ENCODE measurements at places on chromosomes 1 and 21.

- no peak for DNase-seq
Measured at GRCh38 chr1:230074762-230075161, 7.7 kb downstream of the GALNT2 start.

DNA sequence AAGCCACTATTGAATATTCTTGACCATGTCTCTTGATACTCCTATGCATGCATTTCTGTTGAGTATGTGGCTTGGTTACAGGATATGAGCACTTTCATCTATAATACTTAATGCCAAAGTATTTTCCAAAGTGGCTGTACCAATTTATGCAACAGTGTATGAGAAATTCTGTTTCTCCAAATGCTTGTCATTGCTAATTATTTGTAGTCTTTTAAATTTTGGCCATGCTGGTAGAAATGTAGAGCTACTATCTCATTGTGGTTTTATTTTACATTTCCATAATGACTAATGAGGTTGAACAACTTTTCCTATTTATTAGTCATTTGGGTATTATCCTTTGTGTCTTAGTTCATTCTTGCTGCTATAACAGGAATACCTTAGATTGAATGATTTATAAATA, 71.4 kb upstream of the TSPAN2 start:
- no peak for DNase-seq

GRCh38 chr1:201083741-201084140, 28.5 kb downstream of the CACNA1S start:
- DNase-seq: no peak

- no peak for DNase-seq
Measured at GRCh38 chr1:22287946-22288520, 145.1 kb upstream of the WNT4 start.

DNA sequence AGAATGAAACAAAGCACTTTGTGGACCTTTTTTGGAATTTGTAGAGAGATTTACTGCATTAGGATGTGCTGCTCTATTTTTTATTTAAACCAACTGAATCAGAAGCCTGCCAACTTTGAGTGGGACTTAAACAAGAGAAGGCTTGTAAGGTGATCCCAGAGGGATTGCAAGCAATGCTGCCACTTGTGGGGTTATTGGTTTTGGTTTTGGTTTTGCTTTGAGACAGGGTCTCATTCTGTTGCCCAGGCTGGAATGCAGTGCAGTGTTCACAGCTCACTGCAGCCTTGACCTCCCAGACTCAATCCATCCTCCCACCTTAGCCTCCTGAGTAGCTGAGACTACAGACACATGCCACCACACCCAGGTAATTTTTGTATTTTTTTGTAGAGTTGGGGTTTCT, 32.2 kb upstream of the GNG5 start:
- DNase-seq: no peak

- DNase-seq: no peak
Measured at GRCh38 chr1:43995984-43996732, 4.8 kb downstream of the CCDC24 start.

DNA sequence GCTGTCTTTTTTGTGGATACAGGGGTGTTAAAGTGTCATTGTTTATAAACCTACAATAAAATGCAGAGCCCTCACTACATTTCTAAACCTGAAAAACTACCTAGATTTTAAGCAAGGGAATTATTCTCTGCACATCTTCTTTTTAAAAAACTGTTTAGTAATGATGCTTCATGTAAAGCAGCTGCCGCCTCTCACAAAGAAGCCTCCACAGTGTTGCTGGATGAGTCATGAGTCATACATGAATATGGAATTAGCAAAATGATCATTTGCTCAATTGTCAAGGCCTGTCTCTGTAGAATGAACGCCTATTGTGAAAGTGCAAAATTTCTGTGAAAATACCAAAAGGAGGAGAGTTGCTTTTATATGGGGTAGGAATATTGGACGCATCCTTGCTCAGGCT, 259.5 kb upstream of the CHRM3 start:
- no peak for DNase-seq

DNA sequence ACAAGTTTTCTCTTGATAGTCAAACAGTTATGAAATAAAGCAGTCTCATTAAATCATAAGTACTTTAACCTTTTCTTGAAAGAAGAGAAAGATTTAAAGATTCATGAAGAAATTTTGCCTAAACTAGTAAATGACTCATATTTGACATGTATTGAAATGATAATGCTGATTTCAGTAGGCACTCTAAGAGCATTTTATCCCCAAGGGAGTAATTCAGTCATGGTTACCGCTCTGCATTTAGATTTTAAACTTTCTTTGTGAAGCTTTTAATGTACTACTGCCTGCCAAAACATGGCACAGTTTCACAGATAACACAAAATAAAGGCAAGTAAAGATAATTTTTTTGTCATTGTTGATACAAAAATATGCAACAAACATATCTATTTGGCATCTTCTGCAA, 6.8 kb downstream of the USH2A start:
- DNase-seq: no peak

DNA sequence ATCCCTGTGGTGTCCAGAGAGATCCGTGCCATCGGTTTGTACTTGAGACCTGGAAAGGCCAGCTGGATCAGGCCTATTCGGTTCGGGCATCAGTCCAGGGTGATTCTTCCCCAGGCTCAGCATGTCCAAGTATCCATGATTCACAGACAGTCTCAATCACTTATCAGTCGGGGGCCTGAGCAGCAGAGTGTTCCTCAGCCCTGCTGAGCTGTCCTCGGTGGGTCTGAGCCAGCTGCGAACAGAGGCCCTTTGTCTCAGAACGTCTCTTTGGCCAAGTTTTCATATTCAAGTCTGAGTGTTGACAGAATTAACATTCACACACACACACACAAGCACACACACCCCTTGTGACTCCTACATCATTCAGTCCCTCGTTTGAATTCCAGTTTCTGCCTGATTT, 33.4 kb upstream of the OSBPL9 start:
- DNase-seq: no peak

DNA sequence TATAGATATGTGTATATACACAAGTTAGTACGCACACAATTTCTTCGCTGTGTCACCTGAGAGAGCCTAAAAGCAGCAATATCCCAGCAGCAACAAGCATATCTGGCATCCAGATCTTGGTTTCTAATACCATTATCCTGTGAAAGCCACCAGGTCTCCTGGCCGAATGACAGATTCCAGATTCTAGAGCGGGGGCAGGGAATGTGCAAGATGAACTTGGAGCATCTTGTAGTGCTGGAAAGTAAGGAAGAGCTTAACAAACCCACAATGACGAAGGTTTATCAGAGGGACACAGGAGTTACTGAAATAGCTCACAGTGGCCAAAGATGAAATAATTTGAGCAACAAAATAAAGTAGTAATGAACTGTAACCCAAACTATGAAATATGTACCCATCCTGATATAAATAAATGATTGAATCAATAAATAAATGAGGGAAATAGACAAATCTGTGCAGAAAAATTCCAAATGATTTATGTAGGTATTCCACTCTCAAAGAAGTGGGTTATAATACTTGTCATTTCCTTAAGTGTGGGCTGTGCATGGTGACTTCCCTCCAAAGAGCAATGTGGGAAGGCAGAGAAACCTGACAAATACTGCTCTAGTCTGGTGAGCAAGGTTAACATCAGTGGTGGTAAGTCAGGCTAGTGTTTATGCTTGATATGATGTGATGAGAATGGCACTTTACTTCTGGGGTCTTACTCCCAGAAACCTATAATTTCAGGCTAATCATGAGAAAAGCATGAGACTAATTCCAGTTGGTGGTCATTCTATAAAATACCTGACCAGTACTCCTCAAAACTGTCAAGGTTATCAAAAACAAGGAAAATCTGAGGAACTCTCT, 67.9 kb downstream of the LRRC8D start:
- no peak for DNase-seq

- DNase-seq: no peak
Measured at GRCh38 chr1:197286634-197287033, 18.6 kb downstream of the CRB1 start.

GRCh38 chr1:169109561-169110134, 3.2 kb downstream of the ATP1B1 start:
- no peak for DNase-seq

- no peak for DNase-seq
Measured at GRCh38 chr1:209583408-209583807, at the start of gene CAMK1G. Gene CAMK1G (plus strand): TSS chr1:209583714. CDS start chr1:209594984, 11,270 bp downstream.

- no peak for DNase-seq
Measured at GRCh38 chr1:219582865-219583264, 30.0 kb downstream of the ZC3H11B start.

DNA sequence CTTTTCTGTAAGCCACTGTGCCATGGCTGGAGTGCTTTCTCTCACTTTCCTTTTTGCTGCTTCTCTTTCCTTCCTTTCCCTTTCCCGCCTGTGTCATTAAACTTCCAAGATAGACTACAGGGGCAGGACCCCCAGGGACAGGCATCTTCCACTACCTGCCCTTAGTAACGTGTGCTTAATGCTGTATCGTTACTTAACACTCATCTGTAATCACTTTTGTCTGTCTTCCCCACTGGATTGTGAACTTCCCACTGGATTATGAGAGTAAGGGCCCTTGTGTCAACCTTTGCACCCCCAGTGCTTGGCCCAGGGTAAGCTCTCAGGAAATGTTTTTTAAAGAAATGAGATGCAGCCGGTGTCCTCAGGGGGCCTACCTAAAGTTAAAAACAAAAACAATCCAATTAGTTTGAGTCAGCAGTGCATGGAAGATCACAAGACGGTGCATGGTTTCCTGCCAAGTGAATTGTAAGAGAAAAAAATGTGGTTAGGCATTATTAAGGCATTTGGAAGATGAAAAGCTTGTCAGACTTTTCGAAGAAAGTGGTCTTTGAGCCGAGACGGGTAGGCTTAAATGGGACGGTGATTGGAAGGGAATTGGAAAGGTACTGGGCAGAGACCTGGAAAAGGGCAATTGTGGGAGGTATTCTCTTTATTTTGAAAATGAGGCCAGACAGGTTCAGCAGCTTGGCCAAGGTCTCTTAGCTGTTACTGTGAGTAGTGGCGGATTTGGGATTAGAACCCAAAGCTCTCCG, 958 bp downstream of the LYPLAL1 start:
- no peak for DNase-seq

- DNase-seq: no peak
Measured at GRCh38 chr1:184606786-184607185, 147.9 kb downstream of the EDEM3 start.

DNA sequence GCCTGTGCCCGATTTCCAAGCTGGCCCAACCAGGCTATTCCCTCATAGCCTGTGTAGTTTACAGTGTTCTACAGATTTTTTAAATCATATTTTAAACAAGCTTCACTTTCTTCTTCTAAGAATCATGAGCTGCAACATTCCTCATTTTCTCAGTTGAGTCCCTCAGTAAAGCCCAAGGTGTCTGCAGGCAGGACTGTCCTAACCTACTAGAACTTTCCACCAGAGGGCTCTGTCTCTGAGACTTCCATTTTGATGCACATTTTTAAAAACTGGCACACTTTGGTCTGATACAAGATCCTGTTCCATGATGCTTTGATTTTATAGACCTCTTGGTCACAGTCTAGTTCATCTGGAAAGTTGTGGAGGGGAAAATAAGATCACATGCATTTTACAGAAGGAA, 21.6 kb upstream of the SLAMF6 start:
- no peak for DNase-seq

DNA sequence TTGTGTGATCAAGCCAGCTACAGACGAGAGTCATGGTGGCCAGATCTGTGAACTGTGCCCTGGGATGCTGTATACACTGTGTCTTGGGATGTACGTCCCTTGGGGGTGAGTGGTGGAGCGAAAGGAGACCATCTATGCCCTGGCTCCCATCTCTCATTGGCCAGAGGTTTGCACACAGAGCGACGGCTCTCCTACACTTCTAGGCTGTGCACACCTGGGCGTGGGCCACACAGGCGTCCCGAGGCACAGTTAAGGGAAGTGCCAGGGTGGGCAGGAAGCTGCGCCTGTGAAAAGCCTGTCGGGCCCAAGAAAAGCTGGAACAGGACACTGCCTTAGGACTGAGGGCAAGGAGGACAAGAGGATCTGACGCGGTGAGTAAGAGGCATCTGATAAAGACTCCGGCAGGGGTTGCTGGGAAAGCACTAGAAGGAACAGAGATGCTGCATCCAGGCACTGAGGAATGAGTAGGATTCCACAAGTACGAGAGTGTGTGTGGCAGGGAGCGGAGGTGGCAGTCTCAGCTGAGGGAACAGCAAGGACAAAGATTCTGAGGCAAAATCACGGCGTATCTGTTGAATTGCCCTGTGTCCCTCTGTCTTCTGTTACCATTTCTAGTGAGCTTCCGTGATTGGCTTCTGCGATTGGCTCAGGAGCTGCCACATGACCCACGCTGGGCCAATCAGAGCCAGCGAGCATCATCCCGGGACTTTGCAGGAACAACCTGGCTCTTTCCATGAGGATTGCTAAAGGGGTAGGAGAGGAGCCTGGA, 67.9 kb upstream of the ZBTB40 start:
- no peak for DNase-seq

GRCh38 chr1:39969048-39969447, 14.1 kb downstream of the MFSD2A start:
- DNase-seq: no peak

- DNase-seq: no peak
Measured at GRCh38 chr1:243746751-243747150, 103.3 kb downstream of the AKT3 start.

DNA sequence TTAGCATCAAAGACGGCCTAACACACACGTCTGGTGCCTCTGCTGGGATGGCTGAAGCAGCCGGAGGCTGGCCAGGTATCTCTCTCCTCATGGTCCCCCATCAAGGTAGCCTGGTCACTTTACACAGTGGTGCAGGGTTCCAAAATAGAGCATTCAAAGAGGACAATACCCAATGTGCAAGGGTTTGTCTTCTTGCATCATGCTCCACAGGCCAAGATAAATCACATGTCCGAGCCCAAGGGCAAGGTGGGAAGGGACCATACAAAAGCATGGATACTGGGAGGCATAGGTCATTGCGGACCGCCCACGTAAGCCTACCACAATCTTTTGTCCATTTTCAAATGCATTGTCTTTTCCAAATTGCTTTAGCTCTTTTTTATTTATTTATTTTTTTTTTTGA, 23.8 kb upstream of the TINAGL1 start:
- no peak for DNase-seq

- no peak for DNase-seq
Measured at GRCh38 chr1:179825798-179826460, 51.7 kb downstream of the TOR1AIP2 start.

Measured in NCI-H1092 (cell line).